ENCODE measurements at places on chromosomes 3 and 15.

DNA sequence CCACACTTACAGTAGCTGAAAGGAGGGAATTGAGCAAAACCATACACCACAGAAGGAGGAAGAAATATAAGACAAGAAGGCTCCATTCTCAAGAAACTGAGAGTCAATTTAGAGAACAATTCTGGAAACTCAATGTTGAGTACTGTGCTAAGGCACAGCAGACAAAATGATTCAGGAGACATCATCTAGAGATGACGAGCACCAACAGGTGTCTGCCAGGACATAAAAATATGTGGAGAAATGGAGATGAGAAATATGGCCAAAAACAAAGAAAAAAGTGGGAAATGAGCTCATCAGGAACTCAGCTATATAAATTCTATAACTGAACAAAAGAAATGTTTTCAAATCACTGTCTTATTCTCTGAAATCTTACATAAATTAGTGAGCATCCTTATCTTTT is 343.7 kb downstream of the ERC2 start:
- DNase-seq, result no peak

DNA sequence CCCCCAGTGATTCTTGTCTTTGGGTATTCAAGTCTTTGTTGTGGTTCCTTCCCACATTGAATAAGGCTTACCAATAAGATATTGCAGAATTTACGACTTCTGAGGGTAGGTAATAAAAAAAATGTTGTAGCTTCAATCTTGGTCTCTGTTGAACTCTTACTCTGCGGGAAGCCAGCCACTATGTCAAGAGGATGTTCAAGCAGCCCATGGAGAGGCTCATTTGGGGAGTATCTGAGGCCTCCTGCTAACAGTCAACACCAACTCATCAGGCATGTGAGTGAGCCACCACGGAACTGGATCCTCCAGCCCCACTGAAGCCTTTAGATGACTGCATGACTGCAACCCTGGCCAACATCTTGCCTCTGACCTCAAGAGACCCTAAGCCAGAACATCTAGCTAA is 3.2 kb upstream of the TBC1D23 start:
- peak; percentile 31 for DNase-seq

GRCh38 chr15:30958219-30958618 is 33.2 kb downstream of the MTMR10 start:
- no peak for DNase-seq

- DNase-seq, result no peak
These were observed 19.0 kb upstream of the CCR2 start for GRCh38 chr3:46334741-46335478.

DNA sequence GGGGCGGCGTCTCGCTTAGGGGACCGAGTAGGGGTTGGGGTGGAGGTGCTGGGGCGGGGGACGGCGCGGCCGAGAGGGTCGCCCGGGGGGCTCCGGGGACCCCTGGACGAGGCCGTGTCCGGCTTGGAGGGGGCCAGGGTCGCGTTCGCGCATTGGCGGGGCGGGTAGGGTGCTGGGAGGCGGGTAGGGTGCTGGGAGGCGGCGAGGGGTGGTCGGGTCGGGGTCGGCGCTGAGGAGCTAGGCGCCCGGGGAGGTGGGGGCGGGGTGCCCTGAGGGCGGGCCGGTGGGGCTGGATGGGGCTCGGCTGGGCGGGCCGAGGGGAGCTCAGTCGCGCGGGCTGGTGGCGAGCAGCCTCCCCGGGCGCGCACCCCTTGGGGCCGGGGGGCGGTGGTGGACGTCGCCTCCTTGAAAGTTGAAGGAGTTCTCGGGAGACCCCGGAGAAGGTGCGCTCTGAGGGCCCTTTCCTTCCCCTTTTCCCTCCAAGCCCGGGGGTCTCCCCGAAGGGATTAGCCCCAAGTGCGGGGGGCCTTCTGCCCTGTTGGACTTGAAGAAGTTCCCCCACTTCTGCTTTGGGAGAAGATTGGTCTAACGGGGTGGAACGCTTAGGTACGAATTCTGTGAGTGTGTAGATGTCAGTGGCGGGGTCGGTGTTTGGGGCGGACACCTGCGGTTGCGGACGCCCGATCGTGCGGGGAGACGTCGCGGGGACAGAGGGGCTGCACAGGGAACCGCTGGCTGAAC is 543 bp downstream of the MEF2A start:
- peak; percentile 53 for DNase-seq

- no peak for DNase-seq
These were observed 113.8 kb downstream of the MBNL1 start for GRCh38 chr3:152382312-152383135.

- DNase-seq, result peak; percentile 59
These were observed 27.0 kb upstream of the POLG start for GRCh38 chr15:89361451-89362202.

GRCh38 chr3:133992381-133992780 is 37.3 kb downstream of the SLCO2A1 start:
- no peak for DNase-seq

DNA sequence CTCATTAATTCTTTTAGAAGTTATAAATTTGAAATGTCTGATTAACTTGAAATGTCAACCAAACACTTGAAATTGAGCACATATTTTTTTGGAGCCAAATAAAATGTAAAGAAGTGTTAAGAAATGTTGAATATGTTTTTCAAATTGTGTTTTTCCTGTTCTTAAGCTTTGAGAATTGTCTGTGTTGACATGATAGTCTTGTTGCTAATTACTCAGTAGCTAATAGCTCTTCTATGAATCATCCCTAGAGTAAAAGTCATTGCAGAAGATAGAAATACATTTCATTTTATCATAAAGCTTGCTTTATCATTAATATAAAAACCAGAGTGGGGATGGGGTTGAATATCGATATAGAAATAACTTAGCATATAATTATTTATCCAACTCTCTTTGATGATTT is 41.9 kb upstream of the ABHD10 start:
- DNase-seq, result no peak

GRCh38 chr15:59885832-59886231 is 118.3 kb upstream of the FOXB1 start:
- DNase-seq, result peak; percentile 98

DNA sequence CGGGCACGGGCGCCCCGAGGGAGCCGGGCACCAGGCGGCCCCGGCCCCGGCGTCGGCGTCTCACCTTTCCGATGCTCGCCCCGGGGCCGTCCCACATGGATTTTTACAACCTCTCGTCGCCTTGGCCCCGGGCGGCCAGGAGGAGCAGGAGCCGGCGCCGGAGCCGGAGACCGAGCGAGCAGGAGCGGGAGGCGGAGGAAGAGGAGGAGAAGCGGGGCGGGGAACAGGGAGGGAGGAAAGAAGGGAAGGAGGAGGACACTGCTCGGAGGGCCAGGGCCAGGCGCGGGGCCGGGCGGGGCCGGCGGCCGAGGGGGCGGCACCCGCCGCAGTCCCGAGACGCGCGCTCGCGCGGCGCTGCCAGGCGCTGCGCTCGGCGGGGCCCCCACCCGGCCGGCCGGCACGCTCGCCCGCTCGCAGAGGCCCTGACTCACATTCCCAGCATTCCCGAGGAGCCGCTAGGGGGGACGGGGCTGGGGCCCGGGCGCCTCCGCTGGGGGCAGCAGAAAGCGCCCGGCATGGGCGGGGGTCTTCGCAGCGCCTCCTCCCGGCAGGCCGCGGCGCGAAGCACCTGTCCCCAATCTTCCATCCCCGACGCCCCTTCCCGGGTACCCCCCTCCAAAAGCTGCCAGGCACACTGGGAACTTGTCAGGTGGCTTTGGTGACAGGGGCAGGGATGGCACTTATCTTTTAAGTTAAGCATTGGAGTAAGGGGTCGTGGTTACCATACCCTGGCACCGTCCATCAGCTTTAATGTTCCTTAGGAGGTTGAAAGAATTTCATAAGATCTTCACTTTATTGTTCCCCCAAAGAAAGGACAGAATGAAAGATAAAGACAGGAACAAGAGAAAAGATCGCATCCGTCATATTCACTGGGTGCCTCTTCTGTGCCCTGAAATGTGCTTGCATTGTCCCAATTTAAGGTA is at the start of gene ERC2:
Gene ERC2 (minus strand): TSS at position 284 of the 923 bp plus-strand sequence.
- DNase-seq, result peak; percentile 85

- no peak for DNase-seq
These were observed 165.6 kb downstream of the SERPINI1 start for GRCh38 chr3:167901138-167901537.

Data from NCI-H82 (cell line).